ENCODE measurements at places on chromosomes 13 and 19.

DNA sequence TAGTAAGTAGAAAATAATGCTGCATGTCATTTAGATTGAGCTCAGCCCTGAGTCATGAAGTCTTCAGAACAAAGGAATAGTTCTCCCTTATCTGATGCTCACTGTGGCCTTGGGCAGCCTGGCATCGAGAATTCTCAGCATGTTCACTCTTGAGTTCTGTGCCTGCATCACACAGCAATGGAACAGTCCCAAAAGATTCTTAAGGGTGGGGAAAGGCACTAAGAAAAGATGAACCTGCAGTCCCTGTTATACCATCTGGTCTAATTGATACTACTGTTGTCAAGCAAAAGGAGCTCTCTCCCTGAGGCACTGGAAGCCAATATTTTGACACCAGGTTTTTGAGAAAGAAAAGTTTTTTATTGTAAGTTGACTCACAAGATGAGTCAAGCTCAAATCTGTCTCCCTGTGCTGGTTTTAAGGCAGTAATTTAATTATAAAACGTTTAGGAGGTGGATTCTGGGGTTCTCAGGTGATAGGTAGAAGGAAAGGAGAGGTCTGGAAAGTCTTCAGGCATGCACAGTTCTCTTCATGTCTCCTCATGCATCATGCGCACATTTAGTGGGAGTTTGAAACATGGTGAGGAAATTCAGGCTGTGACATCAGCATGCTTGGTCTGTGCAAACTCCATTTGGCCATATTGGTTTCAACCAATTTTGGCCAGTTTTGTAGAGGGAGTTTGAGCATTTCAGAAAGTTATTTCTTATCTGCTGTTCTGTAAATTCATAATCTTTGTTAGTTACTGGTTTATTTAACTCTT is 38.1 kb upstream of the ZNF766 start:
- DNase-seq = no peak

- DNase-seq = no peak
These were observed 44.0 kb downstream of the WDFY2 start for GRCh38 chr13:51628059-51628852.

DNA sequence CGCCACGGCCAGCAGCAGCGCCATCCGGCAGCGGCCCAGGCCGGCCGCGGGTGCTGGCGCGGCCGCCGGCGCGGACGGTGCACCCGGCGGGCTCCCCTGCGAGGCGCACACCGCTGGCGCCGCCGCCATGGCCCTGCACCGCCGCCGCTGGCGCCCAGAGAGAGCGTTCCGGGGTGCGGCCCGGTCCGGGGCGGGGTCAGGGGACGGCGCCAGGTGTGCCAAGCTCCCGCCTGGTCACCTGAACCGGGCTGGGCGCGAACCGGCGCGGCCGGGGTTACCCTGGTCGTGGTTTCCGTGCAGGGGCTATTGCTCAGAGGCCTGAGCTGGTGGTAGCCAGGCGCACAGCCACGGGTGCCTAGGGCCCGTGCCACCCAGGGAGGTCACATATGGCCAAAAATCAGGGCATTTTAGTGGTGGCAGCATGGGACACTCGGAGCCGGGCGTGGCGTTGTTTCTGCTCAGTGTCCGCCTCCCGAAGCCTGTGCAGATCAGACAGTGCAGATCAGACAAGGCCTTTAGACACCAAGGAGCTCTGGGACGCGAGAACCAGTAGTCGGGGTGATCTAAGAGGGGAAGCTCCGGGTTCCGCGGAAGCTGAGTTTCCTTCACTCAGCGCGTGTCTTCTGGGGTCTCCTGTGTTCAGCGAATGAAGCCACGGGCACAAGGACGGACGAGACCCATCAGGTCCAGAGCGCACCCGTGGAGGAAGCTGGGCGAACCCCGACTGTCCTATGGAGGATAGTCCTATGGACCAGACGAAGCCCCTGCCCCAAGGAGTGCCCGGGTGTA is at the start of gene TMEM238:
Gene TMEM238, minus strand, starts transcription at position 162 of the 789 bp plus-strand sequence. Its CDS starts 33 bp downstream, at position 129.
- DNase-seq = no peak

- no peak for DNase-seq
These were observed 36.8 kb downstream of the MIPEP start for GRCh38 chr13:23852351-23852750.

- no peak for DNase-seq
These were observed 137.9 kb downstream of the MTUS2 start for GRCh38 chr13:28958018-28958417.

DNA sequence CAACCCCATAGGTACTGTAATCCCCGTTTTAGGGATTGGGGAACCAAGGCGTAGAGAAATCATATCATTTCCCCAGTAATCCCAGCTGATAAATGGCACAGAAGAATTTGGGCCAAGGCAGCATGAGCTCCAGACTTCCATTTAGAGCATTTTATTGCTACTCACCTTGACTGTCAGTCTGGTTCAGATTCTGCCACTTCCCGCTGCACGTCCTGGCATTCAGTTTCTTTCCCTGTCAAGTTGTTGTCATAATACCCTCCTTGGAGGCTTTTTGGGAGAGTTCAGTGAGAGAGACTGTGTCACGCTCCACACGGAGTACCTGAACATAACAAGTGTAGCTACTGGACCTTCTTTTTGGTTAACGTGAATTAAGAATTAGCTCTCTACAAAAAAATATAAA is 7.5 kb upstream of the C1QTNF9 start:
- no peak for DNase-seq

DNA sequence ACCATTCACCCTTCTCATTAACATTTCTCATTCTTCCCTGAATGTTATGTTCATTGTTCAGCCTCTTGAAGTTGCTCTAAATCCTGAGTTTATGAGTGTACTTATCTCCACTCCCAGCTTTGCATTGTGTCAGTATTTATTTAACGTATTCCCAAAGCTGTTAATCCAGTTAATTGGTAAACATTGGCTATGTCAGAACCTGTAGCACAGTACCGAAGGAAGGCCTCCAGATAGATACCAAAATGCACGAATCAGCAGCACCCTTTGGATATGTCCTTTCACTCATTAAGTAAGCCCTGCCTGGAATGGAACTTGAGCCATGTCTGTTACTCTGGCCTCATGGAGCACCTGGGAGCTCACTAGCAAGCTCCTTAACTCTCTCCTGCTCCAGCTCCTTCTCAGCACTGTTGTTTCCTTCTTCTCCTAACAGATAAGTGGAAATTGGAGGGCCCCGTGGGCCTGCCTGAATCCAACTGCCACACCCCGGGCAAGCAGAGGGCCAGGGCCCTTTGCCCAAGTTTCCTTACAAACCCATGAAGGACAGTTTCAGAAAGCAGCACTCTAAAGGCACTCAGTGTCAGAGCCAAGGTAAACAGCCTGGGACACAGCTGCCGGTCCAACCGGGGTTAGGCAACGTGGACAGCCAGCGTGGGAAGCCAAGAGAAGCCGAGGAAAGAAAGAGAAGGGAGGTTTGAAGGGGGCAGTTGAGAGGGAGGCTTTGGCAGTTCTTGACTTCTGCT is 155.0 kb upstream of the SERP2 start:
- DNase-seq = no peak

DNA sequence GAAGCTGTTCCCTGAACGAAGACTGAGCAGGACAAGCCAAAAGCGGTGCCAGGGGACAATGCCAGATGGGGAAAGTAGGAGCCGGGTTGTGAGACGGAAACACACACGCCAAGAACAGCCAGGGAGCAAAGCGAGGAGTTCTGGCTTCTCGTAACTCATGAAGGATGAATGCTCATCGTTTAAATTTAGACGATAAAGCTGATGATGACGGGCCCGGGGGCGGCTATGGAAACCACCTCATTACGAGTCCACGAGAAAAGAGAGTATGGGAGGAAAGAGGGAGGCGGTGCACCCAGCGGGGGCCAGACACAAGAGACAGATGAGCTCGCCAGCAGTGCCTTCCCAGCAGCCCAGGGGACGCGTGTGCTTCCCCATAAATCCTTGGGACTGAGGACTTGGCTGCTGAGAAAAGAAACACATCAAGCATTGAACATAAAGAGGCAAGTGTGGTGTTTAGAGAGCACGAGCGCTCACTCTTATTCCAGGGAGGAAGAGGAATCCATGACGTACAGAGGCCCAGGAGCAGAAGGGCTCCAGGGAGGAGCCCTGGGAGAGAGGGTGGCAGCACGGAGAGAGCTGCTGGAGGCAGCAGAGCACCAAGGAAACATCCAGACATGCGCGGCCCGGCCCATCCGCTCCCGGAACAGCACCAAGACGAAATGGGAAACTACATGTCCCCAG is 70.7 kb downstream of the EPS15L1 start:
- DNase-seq = no peak

- DNase-seq = no peak
These were observed 267.4 kb downstream of the ABCC4 start for GRCh38 chr13:95033890-95034289.

GRCh38 chr19:16416991-16417390 is 54.8 kb downstream of the EPS15L1 start:
- DNase-seq = no peak

DNA sequence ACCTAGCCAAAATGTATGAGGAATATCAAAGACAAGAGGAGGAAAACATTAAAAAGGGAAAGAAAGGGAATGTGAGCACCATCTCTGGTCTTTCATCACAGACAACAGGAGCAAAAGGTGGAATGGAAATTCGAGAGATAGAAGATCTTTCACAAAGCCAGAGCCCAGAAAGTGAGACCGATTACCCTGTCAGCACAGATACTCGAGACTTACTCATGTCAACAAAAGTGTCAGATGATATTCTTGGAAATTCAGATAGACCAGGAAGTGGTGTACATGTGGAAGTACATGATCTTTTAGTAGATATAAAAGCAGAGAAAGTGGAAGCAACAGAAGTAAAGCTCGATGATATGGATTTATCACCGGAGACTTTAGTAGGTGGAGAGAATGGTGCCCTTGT is 217.0 kb downstream of the NBEA start:
- DNase-seq = no peak

DNA sequence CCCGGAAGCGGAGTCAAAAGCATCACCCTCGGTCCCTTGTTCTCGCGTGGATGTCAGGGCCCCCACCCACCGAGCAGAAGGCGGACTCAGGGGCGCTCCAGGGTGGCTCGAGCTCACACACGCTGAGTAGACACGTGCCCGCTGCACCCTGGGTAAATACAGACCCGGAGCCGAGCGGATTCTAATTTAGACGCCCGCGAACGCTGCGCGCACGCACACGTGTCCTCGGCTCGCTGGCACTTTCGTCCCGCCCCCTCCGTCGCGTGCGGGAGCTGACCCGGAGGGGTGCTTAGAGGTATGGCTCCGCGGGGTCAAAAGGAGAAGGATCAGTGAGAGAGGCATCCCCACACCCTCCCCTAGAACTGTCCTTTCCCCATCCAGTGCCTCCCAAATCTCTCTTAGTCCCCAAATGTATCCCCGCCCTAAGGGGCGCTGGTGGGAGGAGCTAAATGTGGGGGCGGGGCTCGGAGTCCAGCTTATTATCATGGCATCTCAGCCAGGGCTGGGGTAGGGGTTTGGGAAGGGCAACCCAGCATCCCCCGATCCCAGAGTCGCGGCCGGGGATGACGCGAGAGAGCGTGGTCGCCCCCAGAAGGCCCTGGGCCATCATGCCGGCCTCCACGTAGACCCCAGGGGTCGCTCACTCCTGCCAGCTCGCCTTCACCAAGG is 451 bp upstream of the ICAM5 start:
- DNase-seq = no peak

DNA sequence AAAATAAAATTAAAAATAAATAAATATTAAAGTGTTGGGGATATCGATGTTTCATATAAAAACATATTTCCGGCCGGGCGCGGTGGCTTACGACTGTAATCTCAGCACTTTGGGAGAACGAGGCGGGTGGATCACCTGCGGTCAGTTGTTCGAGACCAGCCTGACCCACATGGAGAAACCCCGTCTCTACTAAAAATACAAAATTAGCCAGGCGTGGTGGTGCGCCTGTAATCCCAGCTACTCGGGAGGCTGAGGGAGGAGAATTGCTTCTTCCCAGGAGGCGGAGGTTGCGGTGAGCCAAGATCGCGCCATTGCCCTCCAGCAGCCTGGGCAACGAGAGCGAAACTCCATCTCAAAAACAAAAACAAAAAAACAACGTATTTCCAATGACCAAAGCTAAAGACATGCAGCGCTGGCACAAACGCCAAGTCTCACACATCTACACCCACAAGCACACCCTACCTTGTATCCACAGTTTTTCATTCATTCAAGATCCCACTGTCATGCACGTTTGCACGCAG is 907 bp downstream of the ZNF569 start:
- no peak for DNase-seq

DNA sequence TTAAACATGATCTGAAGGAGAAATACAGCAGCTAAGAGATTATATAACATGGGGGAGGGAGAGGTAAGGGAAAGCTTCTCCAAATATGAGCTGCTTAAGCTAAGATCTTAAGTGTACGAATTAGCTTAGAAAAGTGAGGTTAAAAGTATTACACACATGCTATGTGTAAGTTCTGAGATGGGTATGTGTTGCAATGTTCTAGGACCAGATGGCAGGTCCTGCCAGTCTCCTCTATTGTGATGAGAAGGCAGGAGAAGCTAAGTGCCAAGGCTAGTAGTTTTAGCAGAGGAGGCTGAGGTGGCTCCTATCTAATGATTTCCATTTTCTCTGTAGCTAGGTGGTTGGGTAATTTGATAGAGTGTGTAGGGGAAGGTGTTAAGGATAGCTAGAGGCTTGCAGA is 57.6 kb downstream of the MICU2 start:
- no peak for DNase-seq

DNA sequence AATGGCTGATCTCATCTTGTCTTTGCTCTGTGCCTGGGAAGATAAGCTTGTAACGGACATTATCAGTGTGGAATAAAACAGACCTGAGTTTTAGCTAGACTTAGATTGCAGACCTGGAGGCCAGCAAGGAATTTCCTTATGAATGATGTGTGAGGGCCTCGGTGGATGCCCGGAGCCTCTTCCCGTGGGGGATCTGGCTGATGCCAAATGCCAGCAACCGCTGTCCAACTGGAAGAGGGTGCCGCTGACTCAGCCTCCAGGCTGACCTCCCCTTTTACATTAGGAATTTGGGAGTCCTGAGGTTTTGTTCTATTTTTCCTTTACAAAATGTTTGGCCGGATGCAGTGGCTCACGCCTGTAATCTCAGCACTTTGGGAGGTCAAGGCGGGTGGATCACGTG is 19.6 kb upstream of the LILRA2 start:
- DNase-seq = no peak

- DNase-seq = no peak
These were observed 2.5 kb upstream of the BCAT2 start for GRCh38 chr19:48813123-48813913.

DNA sequence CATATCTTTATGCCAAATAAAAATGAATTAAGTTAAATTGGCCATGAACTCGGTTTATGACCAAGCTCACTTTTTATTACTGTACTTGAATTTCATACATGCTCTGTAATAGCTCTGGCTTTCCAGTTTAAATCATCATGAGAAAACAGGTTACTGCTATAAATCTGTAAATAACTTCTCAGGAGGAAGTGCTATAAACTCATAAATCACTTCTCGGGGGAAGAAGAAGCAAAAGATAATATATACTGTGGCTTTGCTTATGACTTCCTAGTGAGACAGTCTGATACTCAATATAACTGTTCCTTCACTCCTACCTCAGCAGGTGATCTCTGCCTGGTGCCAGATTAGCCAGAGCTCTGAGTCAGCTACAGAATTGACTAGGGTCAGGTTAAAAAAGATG is 12.5 kb downstream of the SUPT20H start:
- no peak for DNase-seq
